ENCODE measurements at places on chromosomes 12 and 14. TPM values are rescaled to one million over a fixed set of nuclear protein-coding genes. Genes with fewer than 3 reads are reported as not detected.

- ATAC-seq, result no peak
Observed at GRCh38 chr14:61429316-61429715, 107.9 kb downstream of the PRKCH start.

Gene KLRK1
- 0.24 TPM for total RNA-seq

Gene OR11H12
- total RNA-seq, result not detected

Gene IL26
- total RNA-seq, result 8.0 TPM

GRCh38 chr12:80017261-80017870 is 82.0 kb upstream of the OTOGL start:
- ATAC-seq, result no peak

Gene TGM1
- 18.2 TPM for total RNA-seq

DNA sequence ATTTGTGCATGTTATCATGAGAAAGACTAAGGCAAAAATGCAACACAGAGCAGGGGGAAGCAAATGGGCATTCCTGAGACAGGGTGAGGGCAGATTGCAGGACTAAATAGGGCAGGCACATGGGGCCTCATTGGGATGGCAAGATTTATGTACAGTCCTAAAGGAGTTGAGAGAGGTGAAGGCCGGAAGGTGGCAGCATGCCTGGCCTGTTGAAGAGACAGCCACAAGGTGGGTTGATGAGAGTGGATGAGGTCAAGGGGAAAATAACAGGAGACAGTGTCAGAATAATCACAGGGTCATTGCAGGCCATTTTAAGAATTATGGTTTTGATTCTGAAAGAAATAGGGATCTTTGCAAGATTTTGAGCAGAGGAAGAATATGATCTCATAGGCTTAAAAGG is 21.0 kb downstream of the PAH start:
- ATAC-seq, result no peak

Gene SLC48A1
- total RNA-seq, result 6.7 TPM

- no peak for ATAC-seq
Observed at GRCh38 chr12:41186026-41186425, 2.1 kb upstream of the PDZRN4 start.

DNA sequence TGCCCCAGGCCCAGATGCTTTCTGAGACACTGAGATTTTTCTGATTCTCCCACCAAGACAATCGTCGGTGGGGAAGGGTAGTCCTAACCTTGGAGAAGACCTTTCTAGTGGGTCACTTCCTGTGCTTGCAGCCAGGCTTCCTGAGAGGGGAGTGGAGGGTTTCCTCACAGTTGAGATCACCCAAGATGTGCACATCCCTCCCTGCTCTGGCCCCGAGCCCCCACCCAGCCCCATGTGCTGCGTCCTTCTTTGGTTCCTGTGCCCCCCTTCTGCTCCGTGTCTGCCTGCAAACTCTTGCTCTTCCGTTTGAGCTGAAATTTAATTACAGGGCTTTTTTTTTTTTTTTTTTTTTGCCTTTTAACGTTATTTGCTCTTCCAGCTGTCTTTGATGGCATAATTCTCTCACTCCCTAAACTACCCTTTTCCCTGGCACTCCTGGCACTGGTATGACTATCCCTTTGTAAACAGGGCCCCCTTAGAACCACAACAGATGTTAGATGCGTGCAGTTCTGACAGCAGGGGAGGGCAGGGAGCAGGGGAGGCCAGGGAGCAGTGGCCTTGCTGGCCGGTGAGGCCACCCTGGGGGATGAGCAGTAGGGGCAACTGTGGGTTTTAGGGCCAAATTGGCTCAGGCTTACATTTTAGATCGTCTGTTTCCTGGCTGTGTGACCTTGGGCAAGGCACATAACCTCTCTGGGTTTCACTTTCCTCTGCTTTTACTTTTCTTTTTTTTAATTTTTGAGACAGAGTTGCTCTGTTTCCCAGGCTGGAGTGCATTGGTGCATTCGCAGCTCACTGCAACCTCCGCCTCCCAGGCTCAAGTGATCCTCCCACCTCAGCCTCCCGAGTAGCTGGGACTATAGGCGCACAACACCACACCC is 144.5 kb downstream of the PHETA1 start:
- ATAC-seq, result no peak

DNA sequence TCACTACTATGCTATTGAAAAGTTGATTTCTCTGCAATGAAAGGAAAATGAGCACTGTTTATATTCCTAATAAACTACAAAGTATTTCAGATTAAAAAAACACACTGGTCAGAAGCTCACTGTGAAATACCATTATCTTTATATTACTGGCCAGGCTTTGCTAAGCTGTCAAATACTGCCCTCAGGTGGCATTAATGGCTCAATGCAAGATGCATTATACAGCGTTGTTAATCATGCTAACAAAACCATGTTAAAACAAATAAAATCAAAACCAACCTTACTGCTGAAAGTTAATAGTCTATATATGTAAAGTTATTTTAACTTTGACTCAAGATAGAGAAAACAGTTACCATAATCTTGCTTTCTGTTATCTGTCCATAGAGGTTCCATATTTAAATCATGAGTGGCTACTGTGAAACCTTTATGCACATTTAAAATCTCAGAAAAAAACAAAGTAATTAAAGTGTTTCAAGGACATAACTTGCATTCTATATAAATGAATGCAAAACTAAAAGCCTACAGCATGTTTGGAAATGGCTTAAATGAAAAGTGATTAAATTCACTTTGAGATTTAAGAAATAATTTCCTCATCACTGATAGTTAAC is 121.7 kb downstream of the RALGAPA1 start:
- peak; percentile 50 for ATAC-seq

DNA sequence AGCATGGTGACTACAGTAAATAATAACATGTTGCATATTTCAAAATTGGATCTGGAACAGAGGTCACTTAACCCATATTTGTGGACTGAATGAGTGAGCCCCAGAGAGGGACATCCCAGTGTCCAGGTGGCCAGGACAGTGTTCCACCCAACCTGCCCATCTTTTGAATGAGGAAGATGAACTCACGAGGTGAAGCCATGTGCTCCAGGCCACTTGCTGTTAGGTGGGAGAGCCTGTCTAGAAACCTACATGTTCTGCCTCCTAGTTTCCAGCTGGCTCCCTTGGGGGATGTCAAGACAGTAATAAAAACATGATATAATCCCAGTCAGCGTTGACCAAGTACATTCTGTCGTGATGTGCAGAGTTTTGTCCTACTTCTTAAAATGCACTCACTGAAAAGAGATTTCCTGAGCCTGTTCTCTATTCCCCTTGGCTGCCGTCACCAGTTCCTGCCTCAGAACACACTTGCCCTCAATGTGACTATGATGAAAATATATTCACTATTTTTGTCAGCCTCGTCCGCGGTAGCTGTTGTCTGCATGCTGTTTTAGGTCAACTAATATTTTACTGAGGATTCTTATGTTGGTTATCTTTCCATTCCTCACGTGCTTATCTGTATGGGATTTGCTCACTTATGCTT is 25.7 kb downstream of the TSPAN9 start:
- no peak for ATAC-seq

Gene PCED1B
- total RNA-seq, result 107 TPM

GRCh38 chr14:22174412-22175277 is 414.4 kb downstream of the DAD1 start:
- no peak for ATAC-seq

DNA sequence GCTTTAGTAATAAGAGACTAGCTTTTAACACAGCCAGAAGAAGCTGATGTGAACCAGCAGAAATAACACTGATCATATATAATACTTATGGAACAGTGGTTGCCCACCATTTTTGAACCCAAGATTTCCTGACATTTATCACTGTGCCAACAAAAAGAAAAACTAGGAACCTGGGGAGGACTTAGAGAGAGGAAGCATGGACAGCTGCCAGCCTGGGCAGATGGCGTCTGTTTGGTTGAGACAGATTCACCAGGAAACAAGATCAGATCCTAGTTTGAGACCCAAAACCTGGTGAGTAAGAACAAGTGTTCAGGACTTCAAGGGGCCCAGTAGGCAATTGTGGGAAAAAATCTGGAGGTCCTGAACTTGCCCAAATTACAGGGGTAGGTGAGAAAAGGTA is 95.3 kb downstream of the BICD1 start:
- ATAC-seq, result no peak

GRCh38 chr12:6074979-6075585 is 49.4 kb downstream of the VWF start:
- ATAC-seq, result peak; percentile 98

GRCh38 chr12:7637615-7638014 is 28.1 kb downstream of the APOBEC1 start:
- ATAC-seq, result no peak
